ENCODE measurements at places on chromosomes 3 and 15. TPM values are rescaled to one million over a fixed set of nuclear protein-coding genes. Genes with fewer than 3 reads are reported as not detected.

The GOLGA6L9 gene
- 10.4 TPM for total RNA-seq

The PDZRN3 gene
- 58.6 TPM for total RNA-seq

- no peak for DNase-seq
Observed at GRCh38 chr3:107892955-107893624, 197.7 kb downstream of the CD47 start.

GRCh38 chr15:69604072-69604411 lies 151.4 kb downstream of the RPLP1 start:
- no peak for DNase-seq

DNA sequence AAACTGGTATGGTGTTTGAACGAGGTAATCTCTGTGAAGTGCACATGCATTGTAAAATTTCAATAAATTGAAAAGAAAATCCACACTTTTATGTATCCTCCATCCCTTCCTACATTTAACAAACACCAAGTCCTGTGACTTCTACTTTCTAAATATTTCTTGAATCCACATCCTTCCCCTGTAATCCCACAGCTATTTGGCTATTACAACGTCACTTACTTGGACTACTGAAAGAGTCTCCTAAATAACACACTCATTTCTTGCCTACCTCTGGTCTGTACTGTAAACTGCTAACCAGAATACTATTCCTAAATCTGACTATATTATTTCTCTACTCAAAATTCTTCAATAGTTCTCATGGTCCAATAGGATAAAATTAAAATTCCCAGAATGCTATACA lies 176.1 kb downstream of the NEK10 start:
- DNase-seq, result no peak

Measured in type B pancreatic cell (in vitro differentiated cells).